Urothelium cell line (cell line): ENCODE measurements at places on chromosomes 6 and 20.

DNA sequence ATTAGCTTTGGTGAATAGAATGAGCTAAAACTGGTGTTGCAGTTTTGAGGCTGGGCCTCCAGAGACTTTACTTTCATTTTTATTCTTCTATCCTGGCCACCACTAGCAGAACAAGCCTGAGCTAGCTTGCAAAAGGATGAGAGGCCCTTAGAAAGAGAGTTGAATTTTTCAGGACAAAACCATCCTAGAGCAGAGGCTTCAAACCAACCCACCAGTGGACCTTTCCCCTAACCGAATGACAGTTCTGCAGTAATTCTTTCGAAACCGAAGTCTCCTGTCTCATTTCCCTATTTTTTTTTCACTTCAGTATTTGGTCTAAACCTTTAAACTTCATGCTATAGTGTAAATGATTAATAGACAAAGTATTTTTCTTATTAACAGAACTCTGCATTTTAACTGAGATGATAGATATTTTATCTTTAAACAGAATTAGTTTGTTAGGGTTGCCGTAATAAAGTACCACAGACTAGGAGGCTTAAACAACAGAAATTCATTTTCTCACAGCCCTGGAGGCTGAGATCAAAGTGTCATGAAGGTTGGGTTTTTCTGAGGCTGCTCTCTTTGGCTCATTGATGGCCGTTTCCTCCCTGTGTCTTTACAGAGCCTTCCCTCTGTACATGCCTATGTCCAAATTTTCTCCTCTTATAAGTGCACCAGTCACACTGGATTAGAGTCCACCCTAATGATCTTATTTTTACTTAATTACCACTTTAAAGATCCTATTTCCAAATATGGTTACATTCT, 80.6 kb upstream of the PAK5 start:
- DNase-seq = no peak

GRCh38 chr6:83096791-83097190, 29.3 kb downstream of the DOP1A start:
- DNase-seq = no peak

- no peak for DNase-seq
These were observed 151.6 kb downstream of the SYNDIG1 start for GRCh38 chr20:24620937-24621519.

DNA sequence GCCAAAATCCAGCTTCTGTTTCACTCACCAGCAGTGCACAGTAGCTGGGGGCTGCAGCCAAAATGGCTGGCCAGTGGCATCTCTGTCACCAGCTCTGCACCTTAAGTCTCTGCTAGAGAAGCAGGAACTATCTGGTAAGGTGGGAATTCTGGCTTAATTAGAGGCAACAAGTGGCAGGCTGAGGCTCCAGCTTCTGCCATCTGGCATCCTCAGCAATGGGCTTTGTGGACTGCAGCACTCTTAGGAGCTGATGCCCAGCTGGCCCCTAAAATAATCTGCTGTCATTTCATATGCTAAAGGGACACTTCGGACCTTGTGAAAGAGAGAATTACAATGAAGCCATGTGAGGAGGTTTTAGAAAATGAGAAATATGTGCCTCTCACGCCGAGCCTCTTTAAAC, 4.6 kb upstream of the CLDN20 start:
- DNase-seq = no peak

DNA sequence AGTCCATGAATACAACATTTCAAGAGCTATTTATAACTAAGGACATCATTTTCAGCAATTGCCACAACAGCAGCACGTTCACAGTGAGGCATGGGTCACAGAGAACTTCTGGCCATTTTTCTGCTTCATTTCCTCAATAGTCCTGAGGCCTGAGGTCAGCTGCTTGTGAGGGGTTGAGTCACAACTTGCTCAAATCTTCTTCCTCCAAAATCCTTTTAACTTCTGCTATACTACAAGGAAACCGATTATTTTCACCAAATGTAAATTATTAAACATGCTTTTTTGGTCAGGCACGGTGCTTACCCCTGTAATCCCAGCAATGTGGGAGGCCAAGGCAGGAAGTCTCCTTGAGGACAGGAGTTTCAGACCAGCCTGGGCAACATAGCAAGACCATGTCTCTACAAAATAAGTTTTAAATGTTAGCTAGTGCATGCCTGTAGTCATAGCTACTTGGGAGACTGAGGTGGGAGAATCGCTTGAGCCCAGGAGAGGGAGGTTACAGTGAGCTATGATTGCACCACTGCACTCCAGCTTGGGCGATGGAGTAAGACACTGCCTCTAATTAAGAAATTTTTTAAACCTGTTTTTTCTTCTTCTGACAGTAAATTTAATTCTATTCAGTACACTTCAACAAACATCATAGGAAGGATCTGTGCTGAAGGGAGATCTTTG, 11.1 kb upstream of the SLC16A10 start:
- no peak for DNase-seq

DNA sequence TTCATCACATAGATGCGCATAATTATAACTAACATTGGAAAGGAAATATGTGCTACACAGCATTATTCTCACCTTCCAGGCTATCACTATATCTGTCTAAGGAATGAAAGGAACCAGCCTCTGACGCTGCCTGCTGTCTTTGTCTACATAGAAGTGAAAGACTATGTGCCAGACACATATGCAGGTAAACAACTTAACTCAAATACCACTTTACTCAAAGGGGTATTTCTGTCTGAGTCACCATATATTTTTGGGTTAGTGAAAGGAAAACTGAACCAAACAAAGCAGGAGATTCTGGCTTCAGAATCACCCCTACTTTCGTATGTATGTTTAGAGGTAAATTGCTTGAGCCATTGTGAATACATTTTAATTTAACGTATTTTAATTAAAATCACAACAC, 328.6 kb upstream of the PLCB4 start:
- DNase-seq = no peak

- DNase-seq = no peak
These were observed 898 bp downstream of the XRN2 start for GRCh38 chr20:21303872-21304586.

- no peak for DNase-seq
These were observed 216.9 kb downstream of the GMDS start for GRCh38 chr6:2028457-2029038.

DNA sequence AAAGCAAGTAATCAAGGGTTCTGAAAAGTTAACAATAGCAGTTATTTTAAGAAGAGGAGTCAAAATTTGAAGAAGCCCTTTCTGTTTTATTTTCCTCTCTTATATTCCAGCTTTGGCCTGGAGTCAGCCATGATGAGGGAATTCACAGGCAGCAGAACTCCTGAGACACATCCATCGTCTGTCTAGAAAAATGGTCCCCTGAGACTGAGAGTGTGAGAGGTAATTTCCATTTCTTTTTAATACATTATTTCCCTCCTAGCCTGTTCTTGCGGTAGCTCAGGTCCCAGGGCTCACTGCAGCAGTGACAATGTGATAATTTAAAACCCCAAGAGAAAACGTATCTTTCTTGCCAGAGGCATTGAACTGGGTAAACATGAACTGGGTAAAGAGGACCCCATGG, 296.0 kb downstream of the SMOC2 start:
- DNase-seq = no peak

- DNase-seq = no peak
These were observed 71.2 kb upstream of the SLCO4A1 start for GRCh38 chr20:62570897-62571668.

GRCh38 chr6:8382434-8382833, 52.9 kb downstream of the SLC35B3 start:
- no peak for DNase-seq

GRCh38 chr20:25274481-25274880, 26.6 kb downstream of the PYGB start:
- DNase-seq = no peak

GRCh38 chr6:163818719-163819118, 404.2 kb downstream of the QKI start:
- DNase-seq = no peak

DNA sequence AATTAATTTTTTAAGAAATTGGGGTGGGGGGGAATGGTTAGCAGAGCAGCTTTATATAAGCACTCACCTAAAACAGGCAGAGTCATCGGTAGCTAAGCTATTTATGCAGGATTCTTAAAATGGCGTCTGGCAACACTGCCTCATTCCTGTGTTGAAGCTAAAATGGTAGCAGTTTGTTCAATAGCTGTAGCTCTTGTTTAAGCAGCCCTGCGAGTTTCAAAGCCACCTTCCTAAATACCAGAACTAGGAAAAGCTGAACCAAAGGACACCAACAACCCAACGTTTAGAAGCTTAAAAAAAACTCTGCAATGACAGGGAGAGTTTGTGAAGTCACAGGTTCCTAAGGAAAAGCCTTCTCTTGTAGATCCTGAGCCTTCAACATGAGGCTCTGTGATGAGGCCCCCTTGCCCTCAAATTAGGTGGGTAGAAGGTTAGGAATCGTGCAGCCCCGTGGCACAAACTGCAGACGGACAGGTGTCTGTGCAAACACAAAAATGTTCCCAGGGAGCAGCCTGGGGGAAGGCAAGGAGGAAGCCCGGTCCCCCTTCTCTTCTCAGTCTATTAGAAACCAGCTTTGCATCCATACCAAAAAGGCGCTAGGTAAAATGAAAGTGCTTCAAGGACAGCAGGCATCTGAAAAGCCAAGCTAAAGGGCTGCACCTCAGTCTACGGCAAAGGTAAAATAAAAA, 4.7 kb downstream of the ZMYND8 start:
- no peak for DNase-seq

GRCh38 chr20:51899674-51900073, 97.4 kb upstream of the SALL4 start:
- DNase-seq = no peak

DNA sequence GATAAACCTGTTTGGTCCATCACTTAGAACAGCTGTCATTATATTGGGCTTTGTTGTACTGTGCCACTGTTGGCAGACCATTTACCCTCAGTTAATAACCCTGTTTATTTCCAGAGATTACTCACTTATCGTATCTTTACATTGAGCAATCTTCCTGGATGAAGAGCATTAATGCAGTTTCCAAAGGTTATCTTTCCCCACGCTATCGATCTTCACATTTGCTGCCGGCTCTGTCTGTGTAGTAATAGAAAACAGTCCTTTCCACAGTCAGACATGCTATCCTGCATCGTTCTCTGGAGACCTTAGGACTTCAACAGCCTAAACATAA, 27.4 kb downstream of the GHRH start:
- DNase-seq = no peak

GRCh38 chr6:113645576-113645970, 211.6 kb upstream of the MARCKS start:
- DNase-seq = peak; percentile 58

- peak; percentile 35 for DNase-seq
These were observed 2.7 kb upstream of the MICA start for GRCh38 chr6:31400467-31401289.

- DNase-seq = peak; percentile 84
These were observed 75.0 kb upstream of the EZR start for GRCh38 chr6:158894193-158894592.

DNA sequence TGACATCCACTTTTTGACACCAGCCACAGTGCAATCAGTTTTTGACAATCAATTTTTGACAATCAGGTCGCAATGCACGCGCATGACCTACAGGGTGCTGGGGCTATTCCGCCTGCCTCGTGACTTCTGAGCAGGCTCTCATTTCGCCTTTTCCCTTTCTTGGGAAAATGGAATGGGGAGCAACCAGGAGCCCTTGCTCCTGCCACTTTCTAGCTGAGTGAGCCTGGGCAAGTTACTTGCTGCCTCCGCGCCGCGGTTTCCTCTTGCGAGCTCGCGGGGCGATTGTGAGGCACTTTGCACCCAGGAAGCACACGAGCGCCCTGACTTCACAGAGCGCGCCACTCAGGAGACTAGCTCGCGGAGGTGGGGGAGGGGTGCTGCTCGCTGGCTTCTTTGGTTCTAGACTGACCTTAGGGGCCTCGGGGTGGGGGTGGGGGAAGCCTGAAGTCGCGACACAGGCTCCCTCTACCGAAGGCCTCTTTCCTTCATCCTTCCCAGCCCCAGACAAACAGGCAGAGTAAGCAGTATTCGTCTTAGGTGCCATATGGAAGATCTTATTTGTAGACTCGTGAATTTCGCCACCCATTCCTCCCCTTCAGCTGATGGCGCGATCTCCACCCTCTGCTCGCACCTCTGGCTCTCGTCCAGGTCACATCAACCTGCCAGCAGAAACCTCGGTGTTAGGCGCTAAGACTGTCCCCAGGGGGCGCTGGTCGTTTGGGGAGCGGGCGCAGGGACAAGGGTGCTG, 4.6 kb downstream of the TP53TG5 start:
- peak; percentile 91 for DNase-seq

- peak; percentile 13 for DNase-seq
These were observed 294.6 kb upstream of the POU3F2 start for GRCh38 chr6:98539741-98540140.

GRCh38 chr20:4011226-4011975, 4.0 kb downstream of the RNF24 start:
- no peak for DNase-seq
